Activated naive CD8-positive, alpha-beta T cell treated with anti-CD3 and anti-CD28 coated beads, Interleukin-2, amount 10 ng/mL, durations not matched to agents 7 days and 5 days (primary cell): ENCODE measurements at places on chromosomes 5 and 9. TPM values are rescaled to one million over a fixed set of nuclear protein-coding genes. Genes with fewer than 3 reads are reported as not detected.

DNA sequence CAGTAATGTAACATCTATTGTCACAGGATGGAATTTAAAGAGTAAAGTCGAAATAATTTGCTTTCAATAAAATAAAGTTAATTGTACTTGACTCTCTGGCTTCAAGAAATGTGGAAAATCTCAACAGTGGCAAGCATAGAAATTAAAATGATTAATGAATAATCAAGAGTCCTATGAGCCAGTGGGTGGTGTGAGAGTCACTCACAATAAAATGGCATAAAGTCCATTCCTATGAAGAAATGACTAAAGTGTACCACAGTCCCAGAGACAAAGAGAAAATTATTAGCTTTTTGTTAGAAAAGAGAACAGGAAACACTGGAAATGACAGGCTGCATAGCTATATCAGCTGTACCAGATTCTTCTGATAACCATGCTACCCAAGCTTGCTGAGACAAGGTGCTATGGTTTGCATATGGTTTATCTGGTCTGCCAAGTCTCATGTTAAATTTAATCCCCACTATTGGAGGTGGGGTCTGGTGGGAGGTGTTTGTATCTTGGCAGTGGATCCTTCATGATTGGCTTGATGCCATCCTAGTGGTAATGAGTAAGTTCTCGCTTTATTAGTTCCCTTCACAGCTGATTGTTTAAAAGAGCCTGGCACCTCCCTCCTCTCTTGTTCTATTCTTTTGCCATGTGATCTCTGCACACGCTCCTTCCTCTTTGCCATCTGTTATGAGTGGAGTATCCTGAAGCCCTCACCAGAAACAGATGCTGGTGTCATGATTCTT is 647.7 kb upstream of the ITGA1 start:
- no peak for DNase-seq

DNA sequence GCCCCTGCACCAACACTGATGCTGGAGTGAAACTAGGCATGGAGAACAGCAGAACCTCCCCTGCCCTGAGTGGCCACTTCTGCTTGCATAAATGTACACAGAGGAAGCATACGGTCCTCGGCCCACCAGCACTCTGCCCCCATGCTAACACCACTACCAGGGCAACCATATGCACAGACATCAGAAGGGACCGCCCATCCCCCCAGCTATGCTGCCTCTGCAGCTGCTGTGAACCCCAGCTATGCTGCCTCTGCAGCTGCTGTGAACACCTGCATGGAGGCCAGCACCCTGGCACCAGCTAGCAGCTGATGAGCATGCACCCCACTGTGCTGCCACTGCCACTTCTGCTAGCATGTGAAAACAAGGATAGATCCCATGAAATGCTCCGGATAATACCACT is 250.3 kb downstream of the TUSC1 start:
- DNase-seq = no peak

DNA sequence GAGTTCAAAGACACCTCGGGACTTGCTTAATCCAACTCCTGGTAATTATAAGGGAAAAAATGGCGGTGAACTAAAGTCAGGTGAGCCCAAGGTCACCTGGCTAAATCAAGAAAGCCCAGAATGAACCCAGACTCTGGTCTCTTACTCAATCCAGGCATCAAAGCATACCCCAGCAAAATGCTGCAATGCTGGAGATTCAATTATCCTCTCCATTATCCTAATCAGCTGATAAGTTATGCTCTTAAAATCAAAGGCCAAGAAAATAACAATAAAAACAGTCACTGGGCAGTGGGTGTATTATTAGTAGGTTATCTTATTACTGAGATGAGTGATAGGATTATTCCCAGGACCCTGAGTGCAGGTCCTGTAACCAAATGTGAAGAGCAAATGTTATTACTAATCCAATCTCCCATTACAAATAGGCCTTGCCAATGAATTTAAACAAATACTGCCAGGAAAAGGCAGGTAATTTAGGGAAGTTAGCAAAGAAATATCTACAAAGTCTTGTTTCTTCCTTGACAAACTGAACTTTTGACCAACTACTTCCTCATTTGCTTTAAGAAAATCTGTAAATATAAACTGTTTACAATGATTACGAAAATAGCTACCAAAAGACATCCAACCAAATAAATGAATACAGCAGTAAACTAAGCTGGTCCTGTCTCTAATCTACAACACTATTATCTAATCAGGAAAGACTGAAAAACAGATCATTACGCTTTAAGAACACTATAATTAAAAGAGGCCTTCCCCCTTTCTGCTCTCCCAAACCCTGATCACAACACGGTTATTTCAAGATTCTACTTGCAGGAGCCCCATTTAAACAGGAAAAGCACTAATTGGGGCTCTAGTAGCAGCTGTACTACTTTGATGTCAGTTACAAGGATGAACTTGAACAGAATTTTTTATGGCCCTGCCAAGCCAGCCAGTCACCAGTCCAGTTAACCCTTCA is 103.2 kb downstream of the MED27 start:
- no peak for DNase-seq

- no peak for DNase-seq
These were observed 79.3 kb downstream of the FOXD1 start for GRCh38 chr5:73369278-73369677.

DNA sequence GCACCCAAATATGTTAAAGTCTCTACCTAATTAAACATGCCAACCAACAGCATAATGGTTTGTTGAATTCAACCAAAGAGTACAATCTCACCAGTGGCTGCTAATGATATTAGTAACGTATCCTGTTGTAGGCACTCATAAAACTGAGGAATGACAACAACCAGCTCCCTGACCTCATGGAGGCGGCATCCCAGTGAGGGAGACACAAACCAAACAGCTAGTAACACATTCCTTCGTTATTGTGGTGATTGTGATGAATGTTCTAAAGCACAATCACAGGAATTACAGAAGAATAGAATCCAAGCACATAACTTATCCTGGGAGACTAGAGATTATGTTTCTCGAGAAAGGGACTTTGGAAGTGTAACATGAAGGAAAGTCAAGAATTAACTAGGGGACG is 224.6 kb downstream of the CTNND2 start:
- no peak for DNase-seq

- DNase-seq = peak; percentile 37
These were observed 19.0 kb downstream of the CMBL start for GRCh38 chr5:10288592-10289219.

GRCh38 chr9:32339424-32339823 is 45.0 kb upstream of the ACO1 start:
- no peak for DNase-seq

- no peak for DNase-seq
These were observed 12.8 kb upstream of the SRP19 start for GRCh38 chr5:112848116-112848811.

Gene PAEP
- total RNA-seq = not detected

Gene ZNF483
- total RNA-seq = 7.8 TPM

Gene IFNK
- total RNA-seq = not detected
